ENCODE measurements at places on chromosomes 3 and 15. TPM values are rescaled to one million over a fixed set of nuclear protein-coding genes. Genes with fewer than 3 reads are reported as not detected.

GRCh38 chr3:122974764-122975162 lies 52.8 kb downstream of the SEMA5B start:
- no peak for DNase-seq

- no peak for DNase-seq
These were observed 583.8 kb downstream of the FOXP1 start for GRCh38 chr3:70999730-71000129.

- no peak for DNase-seq
These were observed 300.6 kb downstream of the VPS13C start for GRCh38 chr15:61759639-61760038.

DNA sequence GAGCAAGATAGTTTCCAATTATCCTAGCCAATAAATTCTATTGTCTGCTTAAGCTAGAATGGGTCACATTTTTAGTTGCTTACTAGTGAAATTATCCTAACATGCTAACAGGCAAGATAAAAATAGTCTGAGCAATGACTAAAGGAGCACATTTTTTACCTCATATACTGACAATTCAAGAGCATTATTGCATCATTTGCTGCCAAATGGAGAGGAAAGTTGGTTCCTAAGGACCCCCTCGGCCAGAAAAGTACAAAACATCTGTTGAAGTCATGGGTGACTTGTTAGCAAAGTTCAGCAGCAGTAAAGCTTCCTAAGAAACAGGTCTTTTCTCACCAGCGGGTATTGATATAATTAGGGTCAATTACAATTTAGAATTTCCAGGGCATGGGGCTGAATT lies 1001.0 kb downstream of the FHIT start:
- no peak for DNase-seq

- no peak for DNase-seq
These were observed 78.4 kb upstream of the LRTM1 start for GRCh38 chr3:55006244-55006676.

- DNase-seq: no peak
These were observed 32.7 kb downstream of the PTH1R start for GRCh38 chr3:46910166-46910760.

GRCh38 chr3:158443632-158444031 lies 127.4 kb upstream of the MLF1 start:
- peak; percentile 9 for DNase-seq

GRCh38 chr3:70179111-70179510 lies 133.3 kb downstream of the MDFIC2 start:
- no peak for DNase-seq

DNA sequence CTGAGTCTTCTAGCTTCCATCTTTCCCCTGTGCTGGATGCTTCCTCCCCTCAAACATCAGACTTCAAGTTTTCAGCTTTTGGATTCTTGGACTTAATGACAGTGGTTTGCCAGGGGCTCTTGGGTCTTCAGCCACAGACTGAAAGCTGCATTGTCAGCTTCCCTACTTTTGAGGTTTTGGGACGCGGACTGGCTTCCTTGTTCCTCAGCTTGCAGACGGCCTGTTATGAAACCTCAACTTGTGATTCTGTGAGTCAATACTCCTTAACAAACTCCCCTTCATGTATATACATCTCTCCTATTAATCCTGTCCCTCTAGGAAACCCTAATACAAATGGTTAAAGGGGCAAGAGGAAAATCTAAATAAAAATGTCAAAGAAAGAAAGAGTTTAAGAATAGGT lies 100.1 kb downstream of the ABI3BP start:
- no peak for DNase-seq

- DNase-seq: peak; percentile 83
These were observed 6.9 kb upstream of the PPP1R2 start for GRCh38 chr3:195549931-195550519.

- no peak for DNase-seq
These were observed 113.0 kb upstream of the PFN2 start for GRCh38 chr3:150083655-150084042.

DNA sequence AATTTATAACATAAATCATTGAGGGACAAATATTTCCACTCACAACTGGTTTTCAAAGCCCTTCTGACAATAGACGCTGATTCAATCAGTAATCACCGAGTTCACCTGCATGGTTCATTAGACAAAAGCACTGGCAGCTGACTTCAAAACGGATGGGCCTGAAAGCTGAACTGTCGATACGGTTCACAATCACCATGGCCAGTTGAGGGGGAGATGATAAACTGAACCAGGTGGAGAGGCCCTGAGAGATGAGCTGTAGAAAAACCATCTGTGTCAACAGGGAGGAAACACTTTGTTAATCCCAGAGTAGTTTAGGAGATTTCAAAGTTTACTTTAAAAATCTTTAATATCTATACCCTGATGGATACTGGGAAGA lies 75.0 kb downstream of the PEX5L start:
- DNase-seq: no peak

DNA sequence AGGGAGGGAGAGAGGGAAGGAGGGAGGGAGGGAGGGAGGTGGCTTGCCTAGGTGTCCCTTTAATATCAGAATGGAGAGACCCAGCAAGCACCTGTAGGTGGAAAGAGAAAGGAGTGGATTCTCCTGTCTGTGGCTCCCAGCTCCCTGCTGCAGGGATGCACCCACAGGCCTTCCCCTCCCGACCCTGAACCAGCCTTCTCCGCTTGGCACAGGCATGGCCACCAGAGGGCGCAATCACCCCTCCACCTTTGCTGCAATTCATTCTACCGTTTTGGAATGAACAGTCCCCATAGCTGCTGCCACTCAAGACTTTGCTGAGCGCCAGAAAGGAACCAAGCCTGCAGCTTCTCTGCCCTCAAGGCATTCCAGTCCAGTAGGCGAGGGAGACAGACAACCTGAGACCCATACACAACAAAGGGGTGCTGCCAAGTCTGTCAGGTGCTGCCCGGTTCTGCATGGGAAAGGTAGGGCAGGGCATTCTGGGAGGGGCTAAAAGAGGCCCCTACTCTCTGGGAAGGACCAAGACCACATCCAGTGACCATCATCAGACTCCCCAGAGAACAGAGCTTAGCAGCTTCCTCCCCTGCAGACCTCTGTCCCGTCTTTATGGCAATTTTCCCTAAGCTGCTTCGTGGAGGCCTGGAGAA lies 4.9 kb downstream of the TLR9 start:
- peak; percentile 95 for DNase-seq

DNA sequence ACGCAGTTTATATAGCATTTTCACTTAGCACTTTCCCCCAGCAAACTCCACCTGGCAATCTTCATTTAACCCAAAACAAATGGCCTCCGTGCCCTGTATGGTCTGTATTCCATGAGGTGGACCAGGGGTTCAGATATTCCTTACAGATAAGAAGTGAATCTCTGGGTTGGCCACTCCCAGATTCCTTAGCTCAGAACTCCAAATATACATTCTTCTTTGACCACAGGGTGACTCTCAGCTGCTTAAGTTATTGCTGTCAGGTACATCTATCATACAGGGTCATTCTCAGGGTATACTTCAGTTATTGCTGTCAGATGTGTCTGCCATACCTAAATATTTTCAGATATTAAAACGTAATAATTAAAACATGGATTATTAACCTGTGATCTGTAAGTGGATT lies 229.8 kb downstream of the TBL1XR1 start:
- no peak for DNase-seq

DNA sequence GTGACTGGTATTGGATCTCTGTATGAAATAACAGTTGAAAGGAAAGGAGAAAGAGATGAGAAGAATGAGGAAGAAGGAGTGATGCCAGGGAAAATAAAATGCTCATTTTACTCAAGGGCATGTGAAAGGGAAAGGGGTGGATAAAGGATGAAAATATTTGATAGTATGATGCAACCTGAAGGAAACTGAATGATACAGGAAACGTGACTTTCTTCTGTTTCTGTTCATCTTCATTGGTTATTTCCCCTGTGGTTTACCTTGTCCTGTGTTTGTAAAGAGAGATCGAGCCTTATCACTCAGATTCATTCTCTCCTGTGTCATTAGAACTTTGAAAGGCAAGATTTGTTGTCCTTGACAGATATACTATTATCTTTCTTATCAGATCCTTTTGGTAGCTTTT lies 243.6 kb upstream of the SLITRK3 start:
- no peak for DNase-seq

GRCh38 chr3:171704814-171705213 lies 105.5 kb downstream of the PLD1 start:
- DNase-seq: no peak

- no peak for DNase-seq
These were observed 236.8 kb downstream of the CACNA2D3 start for GRCh38 chr3:54358969-54359694.

DNA sequence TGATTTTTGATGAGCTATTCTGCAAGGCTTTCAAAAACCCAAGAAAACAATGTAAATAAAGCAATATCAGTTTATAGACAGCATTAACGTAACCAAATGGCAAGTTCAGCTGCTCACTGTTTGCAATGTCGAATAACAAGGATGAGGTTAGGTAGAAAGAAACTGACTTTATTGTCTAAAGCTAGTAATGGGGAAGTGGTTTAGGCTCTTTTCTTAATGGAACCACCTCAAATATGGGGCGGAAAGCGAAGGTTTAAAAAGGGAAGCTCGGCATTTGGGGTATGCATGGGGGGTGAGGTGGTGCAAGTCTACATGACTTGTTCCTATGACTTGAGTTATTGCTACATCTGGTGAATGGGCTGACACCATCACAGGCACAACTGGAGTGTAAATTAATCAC lies 1060.2 kb downstream of the NSUN3 start:
- no peak for DNase-seq

GRCh38 chr15:46956456-46956855 lies 760.8 kb upstream of the SEMA6D start:
- DNase-seq: no peak

DNA sequence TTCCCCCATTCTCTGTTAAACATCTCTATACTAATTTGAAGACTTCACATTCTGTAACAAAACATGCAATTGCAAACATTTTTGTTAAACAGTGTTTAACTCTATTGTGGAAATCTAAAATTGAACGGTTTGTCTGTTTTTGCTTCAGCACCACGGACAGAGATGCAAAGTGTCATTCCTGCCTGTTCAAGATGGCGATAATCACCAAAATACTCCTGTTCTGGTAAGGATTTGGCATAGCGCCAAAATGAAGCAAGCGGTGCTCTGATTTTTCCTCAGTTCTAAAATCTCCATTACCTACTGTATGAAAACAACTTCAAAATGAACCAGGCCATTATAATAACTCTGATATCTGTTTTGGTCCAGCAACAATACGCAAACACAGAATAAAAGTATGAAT lies 129.7 kb upstream of the TUSC7 start:
- DNase-seq: no peak

GRCh38 chr3:82229397-82229796 lies 468.0 kb upstream of the GBE1 start:
- DNase-seq: peak; percentile 20

GRCh38 chr3:20857636-20858035 lies 671.6 kb upstream of the SGO1 start:
- DNase-seq: no peak

DNA sequence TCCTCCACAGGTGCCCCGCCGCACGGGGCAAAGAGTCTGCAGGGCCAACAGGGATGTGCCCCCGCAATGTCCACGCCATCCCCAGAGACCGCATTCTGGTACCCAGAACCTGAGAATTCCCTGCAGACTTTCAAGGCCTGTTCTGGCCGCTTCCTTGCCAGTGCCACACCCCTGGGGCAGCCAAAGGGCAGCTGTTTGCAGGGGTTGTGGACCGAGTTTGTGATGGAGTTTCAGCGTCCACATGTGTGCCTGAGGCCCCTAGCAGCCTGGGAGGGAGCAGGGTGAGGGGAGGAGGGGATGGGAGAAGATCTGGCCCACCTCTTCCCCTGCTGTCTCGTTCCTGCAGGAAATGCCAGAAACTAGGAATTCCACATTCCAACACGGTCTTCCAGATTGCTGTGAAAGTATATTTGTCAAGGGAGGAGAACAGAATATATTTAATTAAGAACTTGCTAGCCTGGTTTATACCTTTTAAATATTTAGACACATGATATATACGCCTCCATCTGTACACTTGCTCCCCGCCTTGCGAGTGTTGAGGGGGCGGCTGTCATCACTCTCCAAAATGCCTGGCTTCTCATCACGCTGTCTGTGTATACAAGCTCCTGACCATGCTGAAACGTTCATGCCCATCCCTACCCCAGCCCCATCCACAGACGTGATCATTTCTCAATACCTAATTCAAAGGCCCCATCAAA lies 31.1 kb upstream of the RASA2 start:
- DNase-seq: no peak

DNA sequence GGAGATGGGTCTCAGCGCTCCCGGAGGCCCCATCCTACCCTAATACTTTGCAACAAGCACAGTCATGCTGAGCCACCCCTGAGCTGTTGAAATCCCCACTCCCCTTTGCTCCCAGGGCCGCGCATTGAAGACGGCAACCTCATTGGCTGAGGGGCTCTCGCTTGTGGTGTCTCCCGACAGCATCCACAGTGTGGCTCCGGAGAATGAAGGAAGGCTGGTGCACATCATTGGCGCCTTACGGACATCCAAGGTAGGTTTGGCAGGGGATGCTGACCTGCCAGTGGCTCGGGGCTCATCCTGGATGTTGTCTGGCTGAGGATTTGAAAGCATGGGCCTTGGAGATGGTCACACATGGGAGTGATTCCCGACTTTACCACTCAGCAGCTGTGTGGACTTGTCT lies 5.9 kb downstream of the TMEM43 start:
- no peak for DNase-seq

DNA sequence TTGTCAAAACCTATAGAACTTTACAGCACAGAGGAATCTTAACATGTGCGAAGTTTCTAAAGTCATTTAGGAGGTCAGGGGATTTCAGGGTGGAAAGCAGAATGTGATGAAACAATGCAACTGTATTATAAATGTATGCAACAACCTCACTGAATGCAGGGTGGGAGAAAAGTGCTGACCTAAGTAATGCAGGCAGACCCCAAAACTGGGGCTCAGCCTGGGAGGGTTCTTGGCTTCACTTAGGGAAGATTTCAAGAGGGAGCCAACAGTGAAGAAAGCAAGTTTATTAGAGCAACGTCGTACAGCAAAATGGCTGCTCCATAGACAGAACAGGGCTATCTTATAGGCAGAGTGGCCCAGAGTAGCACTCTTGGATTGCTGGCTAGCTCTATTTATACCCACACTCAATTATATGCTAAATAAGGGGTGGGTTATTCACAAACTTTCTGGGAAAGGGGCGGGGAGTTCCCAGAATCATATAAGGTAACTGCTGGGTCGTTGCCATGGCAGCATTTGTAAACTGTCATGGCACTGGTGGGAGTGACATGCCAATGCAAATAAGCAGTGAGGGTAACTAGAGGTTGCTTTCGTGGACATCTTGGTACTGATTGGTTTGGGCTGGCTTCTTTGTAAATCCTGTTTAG lies 14.2 kb upstream of the CAND2 start:
- DNase-seq: peak; percentile 37

The MOBP gene
- total RNA-seq: not detected

The PEX5L gene
- 0.35 TPM for total RNA-seq

The UQCRC1 gene
- 231 TPM for total RNA-seq

The EPHA6 gene
- total RNA-seq: not detected

The FBXO40 gene
- not detected for total RNA-seq

The FAM3D gene
- total RNA-seq: not detected

The P2RY13 gene
- not detected for total RNA-seq

The VPS39 gene
- total RNA-seq: 49.5 TPM

The SKOR1 gene
- 0.18 TPM for total RNA-seq

The SCN11A gene
- 0.09 TPM for total RNA-seq

The MNS1 gene
- total RNA-seq: 0.41 TPM

The DNASE1L3 gene
- total RNA-seq: not detected

The EFHB gene
- total RNA-seq: 0.62 TPM

The CILP gene
- total RNA-seq: not detected

The PAK6 gene
- 0.53 TPM for total RNA-seq
